ENCODE measurements at places on chromosomes 3 and 15. TPM values are rescaled to one million over a fixed set of nuclear protein-coding genes. Genes with fewer than 3 reads are reported as not detected.

The NIT2 gene
- 37.0 TPM for total RNA-seq

The MESP1 gene
- 0.58 TPM for total RNA-seq

DNA sequence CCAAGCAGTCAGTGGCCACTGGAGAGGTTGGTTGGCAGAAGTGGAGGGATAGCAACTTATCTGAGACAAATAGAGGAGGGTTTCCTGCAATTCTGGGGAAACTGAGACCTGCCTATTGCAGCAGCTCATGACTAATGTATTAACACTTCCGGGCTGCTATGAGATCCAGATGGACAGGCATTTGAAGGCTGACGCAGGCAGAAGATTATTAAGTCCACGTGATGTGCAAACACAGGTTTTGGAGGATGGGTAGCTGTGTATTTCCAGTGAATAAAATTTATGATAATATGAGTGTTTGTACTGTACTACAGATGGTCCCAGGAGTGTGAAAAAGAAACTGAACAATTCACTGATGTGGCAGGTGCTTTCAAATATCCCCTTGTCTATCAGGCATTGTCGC is 28.5 kb upstream of the CFAP161 start:
- no peak for DNase-seq

DNA sequence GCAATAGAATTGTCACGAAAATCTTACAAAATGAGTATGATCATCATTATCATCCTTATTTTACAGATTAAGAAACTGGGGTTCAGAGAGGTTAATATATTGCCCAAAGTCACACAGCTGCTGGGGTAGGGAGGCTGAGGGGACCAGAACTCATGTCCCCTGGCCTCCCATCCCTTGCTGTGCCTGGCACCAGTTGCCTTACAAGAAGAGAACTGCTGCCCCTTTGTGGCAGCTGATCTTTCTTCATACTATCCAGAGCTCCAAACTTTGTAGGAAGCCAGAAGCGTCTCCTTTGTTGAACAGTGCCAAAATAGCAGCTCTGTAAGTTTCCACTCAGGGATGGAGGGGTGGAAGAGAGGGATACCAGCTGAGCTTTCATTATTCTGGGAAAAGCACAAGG is 236.8 kb upstream of the TBC1D5 start:
- DNase-seq, result peak; percentile 11

The SPRED1 gene
- total RNA-seq, result 26.4 TPM

- no peak for DNase-seq
Observed at GRCh38 chr15:89067751-89068150, 20.5 kb upstream of the ABHD2 start.

All from MCF 10A (cell line).